ENCODE measurements at places on chromosomes 7 and 10.

DNA sequence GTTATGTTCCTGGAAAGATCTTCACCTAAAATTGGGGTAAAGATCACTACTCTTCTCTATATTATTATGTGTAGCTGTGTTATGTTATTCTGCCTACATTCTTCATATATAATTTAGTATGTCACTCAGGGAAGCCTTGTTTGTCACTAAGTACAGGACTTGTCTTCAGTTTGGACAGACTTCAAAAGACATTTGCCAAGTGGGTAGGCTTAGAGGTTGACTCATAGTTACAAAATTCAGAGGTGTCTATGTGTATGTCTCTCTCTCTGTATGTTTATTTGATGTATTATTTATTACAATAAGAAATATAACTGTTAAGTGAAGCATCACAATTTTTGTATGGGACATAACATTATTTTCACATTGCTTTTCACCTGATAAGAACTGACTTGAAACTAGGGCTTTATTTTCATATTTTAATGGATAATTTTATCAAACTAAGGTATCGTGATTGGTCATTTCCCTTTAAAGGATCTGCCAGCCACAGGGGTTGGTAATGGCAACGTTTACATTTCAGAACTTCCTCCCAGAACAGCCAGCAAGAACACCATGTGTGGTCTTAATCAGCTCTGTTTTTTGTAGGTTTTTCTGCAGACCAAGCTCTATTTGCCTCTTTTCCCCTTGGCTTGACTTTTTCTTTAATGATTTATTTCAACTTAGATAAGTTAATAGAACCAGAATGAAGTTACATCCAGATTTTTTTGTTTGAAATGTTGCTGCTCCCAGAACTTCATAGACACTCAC is 262.1 kb upstream of the CACNA2D1 start:
- DNase-seq, result no peak

- peak; percentile 16 for DNase-seq
These were observed 86.7 kb upstream of the ADRB1 start for GRCh38 chr10:113957013-113957412.

DNA sequence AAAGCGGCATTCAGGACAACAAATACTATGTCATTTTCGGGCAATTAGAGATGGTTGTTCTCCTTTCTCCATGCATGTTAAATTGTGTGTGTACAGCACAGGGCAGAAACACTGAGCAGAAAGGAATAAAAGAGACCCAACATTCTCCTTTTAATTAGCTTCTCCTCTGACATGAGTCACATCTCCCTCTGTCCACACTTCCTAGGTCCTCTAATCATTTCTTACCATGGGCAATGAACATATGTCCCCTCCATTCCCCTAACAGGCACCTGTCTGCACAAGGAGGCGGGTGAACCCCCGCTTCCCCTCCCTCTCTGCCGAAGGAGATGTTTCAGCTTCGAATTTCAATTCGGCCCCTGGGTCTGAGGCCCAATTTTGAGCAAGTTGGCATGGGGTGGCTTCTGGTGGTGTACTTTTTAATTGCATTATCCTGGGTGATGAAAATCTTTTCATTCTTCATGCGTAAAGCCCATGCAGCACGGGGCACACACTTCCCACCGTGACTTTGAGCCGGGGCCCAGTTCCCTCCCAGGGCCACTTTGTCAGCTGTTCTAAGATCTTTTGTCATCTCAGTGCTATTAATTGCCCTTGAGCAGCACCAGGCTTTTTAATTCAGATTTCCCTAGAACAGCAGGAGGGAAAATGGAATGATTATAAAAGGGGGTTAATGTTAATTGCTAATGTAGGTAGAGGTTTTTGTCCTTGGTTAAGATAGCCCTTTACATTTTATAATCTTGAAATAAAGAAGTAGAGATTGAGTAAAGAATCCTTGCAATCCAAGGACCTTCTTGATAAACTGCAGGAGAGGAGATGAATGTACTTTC is 219.5 kb upstream of the NRP1 start:
- no peak for DNase-seq

GRCh38 chr7:132486274-132486610 is 90.0 kb downstream of the PLXNA4 start:
- no peak for DNase-seq

- no peak for DNase-seq
These were observed 107.2 kb upstream of the EEPD1 start for GRCh38 chr7:36045830-36046341.

DNA sequence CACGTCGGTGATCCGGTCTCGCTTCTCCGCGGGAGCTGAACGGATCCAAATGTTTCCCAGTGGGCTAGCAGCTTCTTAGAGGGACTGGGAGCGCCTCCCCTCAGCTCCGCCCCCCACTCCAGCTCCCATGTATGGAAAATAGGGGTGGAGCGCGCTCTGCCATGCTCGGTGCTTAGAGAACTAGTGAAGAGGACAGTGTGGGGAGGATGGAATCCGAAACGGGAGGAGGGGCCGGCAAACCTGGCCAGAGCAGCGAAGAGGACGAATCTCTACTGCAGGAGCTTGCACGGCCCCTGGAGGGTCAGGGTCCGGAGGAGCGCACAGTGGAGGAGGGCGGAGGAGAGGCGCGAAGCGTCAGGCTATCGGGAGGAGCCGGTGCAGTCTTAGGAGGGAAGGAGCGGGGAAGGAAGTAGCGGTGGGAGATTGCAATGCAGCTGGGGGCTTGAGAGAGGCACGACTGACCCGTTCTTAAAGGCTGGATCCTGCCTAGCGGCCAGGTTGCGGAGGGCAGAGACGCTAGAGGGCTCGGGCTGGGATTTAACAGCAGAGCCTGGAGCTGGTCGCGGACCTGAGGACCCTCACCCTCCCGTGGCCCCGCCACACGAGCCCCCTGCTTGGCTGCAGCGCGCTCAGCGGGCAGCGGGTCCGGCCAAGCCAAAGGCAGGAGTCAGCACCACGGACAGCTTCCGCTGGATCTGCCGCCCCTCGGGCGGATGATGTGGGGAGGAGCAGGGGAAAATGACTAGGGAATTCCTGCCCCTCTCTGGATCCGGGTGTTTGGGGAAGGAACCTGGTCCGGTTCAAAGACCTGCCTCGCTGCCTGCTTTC is at the start of gene PRLHR:
TSS of gene PRLHR (minus strand) at position 51 of the 828 bp plus-strand sequence. CDS start 404 bp downstream, outside the sequence.
- no peak for DNase-seq

DNA sequence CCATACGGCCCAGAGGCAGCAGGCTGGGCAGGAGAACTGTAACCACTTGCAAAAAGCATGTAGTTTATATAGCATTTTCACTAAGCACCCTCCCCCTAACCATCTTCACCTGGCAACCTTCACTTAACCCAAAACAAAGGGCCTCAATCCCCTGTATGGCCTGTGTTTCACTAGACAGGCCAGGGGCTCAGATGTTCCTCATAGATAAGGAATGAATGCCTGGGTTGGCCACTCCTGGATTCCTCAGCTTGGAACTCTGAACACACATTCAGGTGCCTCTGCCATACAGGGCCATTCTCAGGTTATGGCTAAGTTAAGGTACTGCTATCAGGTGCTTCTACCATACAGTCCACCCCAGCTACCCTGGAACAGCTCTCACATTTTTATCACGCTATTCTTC is 10.3 kb upstream of the TMEM168 start:
- DNase-seq, result no peak

Measured in kidney glomerular epithelial cell (primary cell).